ENCODE measurements at places on chromosomes 7 and 10.

DNA sequence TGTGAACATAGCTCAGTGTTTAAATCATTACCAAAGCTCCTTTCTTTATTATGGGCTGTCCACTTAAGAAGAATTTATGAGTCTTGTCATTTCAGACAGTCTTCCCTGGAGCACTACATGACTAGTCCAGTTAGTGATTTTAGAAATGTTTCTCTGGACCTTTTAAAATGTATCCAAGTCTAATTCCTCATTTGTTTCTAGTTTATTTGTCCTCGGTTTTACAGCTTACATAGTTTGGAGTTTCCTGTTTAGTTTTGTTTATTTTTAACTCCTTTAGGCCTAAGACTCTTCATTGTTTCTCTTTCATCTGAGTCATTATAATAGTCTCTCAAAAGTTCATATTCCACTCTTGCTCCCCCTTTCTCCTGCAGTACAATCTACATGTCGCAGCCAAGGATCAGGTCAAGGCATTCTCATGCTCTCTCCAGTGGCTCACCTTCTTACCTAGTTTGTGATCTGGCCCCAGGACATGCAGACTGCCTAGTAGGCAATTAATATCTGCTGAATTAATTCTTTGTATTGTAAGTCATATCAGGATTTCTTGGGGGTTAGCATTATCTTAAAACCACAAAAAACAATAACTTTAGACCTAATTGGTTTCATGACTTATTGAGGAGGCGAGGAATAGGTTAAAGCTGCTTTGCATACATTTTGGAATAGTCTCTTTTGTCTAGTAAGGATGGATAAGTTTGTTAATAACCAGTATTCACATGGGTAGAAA lies 93.8 kb downstream of the MAPK8 start:
- DNase-seq, result no peak

DNA sequence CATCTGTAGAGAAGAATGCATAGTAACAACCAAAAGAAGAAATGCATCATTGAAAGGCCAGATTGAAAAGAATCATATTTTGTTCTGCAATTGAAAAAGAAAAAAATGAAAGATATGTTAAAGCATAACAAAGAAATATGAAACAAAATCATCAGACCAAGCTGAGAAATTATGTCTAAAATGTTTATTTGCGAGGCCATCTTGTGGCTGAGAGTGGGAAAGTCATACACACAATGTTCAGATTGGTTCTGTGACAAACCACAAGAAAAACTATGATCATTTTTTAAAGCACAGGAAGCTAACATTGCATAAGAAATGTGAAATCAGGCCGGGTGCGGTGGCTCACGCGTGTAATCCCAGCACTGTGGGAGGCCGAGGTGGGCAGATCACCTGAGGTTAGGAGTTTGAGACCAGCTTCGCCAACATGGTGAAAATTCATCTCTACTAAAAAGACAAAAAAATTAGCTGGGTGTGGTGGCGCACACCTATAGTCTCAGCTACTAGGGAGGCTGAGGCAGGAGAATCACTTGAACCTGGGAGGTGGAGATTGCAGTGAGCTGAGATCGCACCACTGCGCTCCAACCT lies 36.6 kb downstream of the ABCB5 start:
- DNase-seq, result no peak

DNA sequence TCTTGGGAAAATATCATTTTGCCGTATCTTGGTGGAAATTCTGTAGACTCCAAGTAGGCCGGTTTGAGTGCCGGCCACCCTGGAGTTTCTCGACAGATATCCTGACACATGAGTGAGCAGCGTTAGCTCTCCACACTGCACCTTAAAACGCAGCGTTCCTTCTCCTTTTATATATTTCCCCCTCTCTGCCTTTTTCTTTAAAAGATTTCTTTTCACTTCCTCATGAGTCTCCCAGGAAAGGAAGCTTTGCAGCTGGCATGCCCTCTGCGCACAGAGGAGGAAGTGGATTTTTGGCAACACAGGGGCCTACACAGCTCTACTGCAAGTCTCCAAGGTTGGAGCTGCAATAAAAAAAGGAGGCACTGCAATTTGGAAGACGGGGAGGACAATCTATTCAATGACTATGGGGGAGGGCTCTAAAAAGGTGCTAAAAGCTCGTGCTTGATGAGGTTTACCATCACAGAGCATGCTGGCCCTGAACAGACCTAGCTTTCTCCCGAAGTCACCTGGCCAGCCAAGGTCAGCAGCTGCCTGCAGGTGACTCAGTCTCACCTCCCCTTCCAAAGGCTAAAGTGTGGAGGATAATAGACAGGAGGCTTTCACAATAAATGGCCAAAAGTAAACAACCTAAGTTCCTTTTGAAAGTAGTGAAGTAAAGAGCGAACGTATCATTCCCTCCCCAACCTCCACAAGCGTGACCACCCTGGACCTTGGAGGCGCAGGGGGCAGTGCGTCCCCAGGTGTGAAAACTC lies 252.8 kb downstream of the ZMYND11 start:
- DNase-seq, result no peak

GRCh38 chr7:155589001-155589980 lies 42.9 kb upstream of the CNPY1 start:
- DNase-seq, result no peak

- no peak for DNase-seq
These were observed 159.7 kb upstream of the YAE1 start for GRCh38 chr7:39406467-39406866.

DNA sequence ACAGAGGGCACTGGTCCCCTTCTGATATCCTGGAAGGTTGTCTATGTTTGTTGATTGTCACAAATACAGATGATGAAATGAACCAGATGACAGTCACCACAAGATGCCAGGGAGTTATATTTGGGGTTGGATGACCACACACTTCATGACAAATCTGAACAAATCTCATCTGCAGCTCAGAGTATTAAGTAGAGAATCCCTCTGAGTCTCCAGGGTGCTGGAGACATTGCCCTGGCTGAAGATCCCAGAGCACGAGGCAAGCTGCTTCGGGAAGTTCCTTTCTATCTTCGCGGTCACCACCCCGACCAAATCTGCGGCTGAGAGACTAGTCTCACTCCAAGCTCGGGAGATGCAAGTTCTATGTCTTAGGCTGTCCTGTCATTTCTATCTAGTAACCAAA lies 9.0 kb downstream of the DENND2A start:
- DNase-seq, result no peak

GRCh38 chr10:5547931-5548660 lies 23.3 kb downstream of the CALML3 start:
- DNase-seq, result no peak

GRCh38 chr10:70302292-70302691 lies 18.5 kb upstream of the NPFFR1 start:
- DNase-seq, result no peak

- no peak for DNase-seq
These were observed 116.4 kb downstream of the TSPAN12 start for GRCh38 chr7:120741371-120742042.

- no peak for DNase-seq
These were observed 113.7 kb downstream of the RGS10 start for GRCh38 chr10:119428789-119429188.

DNA sequence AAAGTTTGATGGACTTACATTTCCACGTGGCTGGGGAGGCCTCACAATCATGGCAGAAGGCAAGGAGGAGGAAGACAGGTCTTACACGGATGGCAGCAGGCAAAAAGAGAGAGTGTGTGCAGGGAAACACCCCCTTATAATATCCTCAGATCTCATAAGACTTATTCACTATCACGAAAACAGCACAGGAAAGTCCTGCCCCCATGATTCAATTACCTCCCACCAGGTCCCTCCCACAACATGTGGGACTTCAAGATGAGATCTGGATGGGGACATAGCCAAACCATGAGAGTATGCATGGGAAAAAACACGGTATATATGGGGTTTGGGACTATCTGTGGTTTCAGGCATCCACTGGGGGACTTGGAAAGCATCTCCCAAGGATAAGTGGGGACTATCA lies 78.0 kb downstream of the PLXNA4 start:
- DNase-seq, result no peak

DNA sequence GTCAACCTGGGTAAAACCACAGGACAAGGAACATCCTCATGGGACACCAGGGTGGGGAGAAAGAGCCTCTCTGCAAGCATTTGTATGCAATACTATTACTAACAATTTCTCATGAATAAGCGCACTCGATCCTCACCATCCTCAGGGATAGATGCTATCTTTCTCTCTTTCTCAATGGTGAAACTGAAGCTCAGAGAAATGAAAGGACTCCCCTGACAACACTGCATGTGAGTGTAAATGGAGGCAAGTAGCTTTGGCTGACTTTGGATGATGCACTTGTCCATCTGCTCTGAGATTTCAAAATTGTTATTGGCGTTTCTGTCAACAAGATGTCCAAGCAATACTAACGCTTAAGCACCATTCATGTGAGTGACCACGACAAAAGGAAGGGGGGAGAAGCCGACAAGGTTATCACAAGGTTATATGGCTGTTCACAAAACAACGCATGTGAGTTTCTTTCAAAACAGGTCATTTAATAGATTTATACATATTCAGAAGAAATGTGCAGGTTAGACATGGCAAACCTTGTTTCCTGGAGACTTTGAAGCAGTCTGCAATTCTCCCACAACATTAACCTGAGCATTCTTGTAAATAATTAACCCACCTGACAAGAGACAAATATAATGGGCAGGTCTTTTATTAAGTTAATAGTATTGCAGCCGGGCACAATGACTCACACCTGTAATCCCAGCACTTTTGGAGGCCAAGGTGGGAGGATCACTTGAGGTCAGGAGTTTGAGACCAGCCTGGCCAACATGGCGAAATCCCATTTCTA lies 54.0 kb downstream of the IFIT5 start:
- no peak for DNase-seq

GRCh38 chr10:112231602-112232400 lies 48.2 kb upstream of the GPAM start:
- DNase-seq, result no peak

- DNase-seq, result no peak
These were observed 47.9 kb upstream of the FOXK1 start for GRCh38 chr7:4634166-4634565.

DNA sequence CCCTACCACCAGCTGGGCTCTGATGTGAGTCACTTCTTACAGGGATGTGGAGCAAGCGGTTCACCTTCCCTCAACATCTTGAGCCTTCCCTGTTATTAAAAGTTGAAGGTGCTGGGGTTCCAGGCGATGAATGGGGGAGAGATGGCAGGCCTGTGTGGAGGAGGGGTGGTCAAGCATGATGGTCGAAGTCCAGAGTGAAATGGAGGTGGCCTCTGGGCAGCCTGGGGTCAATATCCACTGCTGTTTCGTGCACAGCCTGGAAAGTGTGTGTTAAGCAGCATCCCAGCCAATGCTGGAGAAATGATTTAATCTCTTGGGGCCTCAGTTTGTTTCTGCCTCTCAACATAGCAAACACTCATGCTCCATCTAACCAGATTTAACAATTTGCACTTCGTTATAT lies 33.7 kb upstream of the DMBT1 start:
- DNase-seq, result no peak

- DNase-seq, result no peak
These were observed 199.2 kb downstream of the MBL2 start for GRCh38 chr10:52573347-52573746.

- no peak for DNase-seq
These were observed 537.9 kb downstream of the PLXDC2 start for GRCh38 chr10:20354166-20354565.

- no peak for DNase-seq
These were observed 1259.7 kb downstream of the TYW1 start for GRCh38 chr7:68256295-68256694.

DNA sequence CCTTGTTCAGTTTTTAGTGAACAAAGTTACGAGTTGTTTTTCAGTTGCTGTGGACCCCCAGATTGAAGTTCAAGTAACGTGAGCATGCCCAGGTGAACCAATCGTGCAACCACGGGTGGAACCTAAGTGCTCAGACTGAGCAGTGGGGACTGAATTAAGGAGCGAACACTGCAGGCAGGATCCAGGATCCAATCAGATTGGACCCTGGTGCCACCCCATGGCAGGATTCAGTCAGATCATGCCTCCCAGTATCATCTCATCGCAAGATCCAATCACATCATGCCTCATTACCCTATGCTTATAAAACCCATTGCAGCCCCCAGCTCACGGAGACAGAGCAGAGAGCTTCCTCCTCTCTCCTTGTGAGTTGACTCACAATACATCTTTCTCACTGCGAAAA lies 80.9 kb downstream of the PFKFB3 start:
- DNase-seq, result no peak

- peak; percentile 33 for DNase-seq
These were observed 32.6 kb downstream of the DUSP5 start for GRCh38 chr10:110530131-110530831.

DNA sequence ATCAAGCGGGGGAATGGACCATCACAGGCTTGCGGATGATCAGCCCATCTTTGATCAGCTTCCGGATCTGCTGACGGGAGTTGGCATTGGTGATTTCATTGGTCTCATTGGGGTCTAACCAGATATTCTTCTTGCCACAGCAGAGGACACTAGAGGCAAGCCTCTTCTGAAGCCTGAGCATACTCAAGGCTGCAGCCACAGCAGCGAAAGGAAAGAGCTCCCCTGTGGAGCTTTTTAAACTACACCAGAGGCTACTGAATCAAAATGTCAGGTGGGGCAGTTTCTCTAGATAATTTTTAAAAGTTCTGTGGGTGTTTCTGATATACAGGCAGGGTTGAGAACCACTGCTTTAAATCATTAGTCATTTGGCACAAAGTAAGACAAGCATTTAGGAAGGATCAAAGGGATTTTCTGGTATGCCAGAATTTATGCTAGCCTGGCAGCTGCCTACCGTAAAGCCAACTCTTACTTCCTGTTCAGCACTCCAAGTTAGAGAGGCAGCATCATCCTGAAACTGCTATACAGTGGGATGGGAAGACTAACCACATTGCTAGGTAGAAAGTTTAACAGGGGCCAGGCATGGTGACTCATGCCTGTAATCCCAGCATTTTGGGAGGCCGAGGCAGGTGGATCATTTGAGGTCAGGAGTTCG lies 7.0 kb downstream of the NAPEPLD start:
- DNase-seq, result no peak

- no peak for DNase-seq
These were observed 17.3 kb downstream of the ELMO1 start for GRCh38 chr7:37431413-37431812.

- no peak for DNase-seq
These were observed 966.0 kb downstream of the LRMDA start for GRCh38 chr10:76397181-76398042.

- no peak for DNase-seq
These were observed 9.7 kb downstream of the ITPRIP start for GRCh38 chr10:104328646-104328895.

GRCh38 chr7:73811760-73812168 lies 19.0 kb upstream of the CLDN4 start:
- peak; percentile 74 for DNase-seq

DNA sequence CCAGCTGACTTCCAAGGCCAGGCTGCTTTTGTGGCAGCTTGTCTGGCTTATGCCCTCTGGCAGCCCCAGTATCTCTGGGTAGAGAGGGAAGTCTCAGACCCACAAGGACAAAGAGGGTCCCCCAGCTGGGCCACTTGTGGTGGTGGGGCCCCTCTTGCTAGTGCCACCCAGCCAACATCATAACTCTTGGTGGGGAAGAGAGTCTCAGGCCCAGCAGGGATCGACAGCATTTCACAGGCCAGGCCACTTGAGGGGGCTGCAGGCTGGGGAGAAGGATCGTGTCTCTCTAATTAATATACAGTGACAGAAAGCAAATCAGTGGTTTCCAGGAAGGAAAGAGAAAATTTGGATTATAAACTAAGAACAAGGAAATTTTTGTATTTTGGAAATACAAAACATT lies 76.0 kb downstream of the TYW1B start:
- DNase-seq, result no peak

All from activated CD4-positive, alpha-beta T cell treated with anti-CD3 and anti-CD28 coated beads for 48 hours (primary cell).